ENCODE measurements at places on chromosomes 7 and 10.

GRCh38 chr7:30140456-30140855 lies 5.7 kb downstream of the MTURN start:
- no peak for DNase-seq

GRCh38 chr10:71314028-71314693 lies 4.9 kb upstream of the SLC29A3 start:
- DNase-seq = peak; percentile 29

GRCh38 chr7:106959753-106960152 lies 84.8 kb upstream of the PRKAR2B start:
- DNase-seq = no peak

- DNase-seq = peak; percentile 27
Measured at GRCh38 chr7:53811555-53812079, 730.6 kb upstream of the VSTM2A start.
